ENCODE measurements at places on chromosomes 1 and 21.

DNA sequence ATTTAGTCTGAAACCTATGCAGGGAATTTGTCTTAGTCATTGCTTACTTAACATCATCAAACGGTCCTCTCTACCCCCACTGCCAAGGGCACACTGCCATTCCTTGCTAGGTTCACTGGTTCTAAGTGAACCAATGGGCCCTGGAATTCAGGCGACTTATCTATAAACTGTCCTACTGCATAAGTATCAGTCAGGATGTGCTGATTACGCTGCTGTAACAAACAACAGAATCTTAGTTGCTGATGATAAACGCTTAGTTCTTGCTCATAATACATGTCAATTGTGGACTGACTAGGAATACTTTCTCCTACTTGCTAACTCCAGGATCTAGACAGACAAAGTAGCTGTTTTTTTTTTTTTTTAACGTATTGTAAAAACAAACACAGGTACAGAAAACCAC is 136.1 kb downstream of the PRDM2 start:
- no peak overlapping the region for H3K4me3 ChIP-seq
- no peaks in the 10 kb centered on the region for H3K4me1 ChIP-seq
- H3K27me3 ChIP-seq: no peaks in the 10 kb centered on the region
- H3K36me3 ChIP-seq: no peaks in the 10 kb centered on the region

DNA sequence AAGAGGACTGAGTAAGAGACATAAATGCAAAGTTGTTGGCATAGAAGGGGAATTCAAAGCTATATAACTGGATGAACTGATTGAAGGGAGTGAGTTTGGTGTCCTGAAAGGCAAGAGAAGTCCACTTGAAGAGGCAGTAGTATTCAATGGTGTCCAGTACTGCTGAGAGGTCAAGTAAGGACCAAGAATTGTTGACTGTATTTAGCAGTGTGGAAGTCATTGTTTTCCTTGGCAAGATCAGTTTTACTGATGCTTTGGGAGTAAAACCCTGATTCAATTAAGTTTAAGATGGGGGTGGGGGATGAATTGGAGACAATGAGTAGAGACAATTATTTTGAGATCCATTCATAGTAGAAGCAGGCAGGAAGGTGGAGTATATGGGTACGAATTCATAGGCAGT is 5.8 kb upstream of the LRRC8D start:
- H3K4me3 ChIP-seq: no peak overlapping the region
- H3K4me1 ChIP-seq: peaks cover 6% of the 10 kb centered on the region
- H3K27ac ChIP-seq: no peak overlapping the region
- no peak for DNase-seq
- H3K36me3 ChIP-seq: no peaks in the 10 kb centered on the region

DNA sequence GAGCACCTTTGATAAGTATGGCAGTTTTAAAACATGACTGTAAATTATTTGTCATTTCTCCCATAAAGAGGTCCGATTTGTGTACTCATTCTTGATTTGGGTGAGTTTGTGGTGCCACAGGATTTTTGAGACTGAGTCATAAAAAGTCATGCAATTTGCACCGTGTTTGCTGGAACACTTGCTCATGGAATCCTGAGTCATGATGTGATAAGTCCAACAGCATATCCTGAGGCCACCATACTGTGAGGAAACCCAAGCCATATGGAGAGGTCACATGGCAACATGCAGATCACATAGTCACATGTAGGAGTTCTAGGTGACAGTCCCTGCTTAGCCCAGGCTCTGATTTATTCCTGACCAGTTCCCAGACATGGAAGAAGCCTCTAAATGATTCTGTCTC is 40.8 kb upstream of the PRRX1 start:
- H3K27me3 ChIP-seq: no peaks in the 10 kb centered on the region
- DNase-seq: no peak
- H3K4me3 ChIP-seq: no peak overlapping the region
- H3K4me1 ChIP-seq: no peaks in the 10 kb centered on the region
- H3K27ac ChIP-seq: no peak overlapping the region

GRCh38 chr1:231233735-231234417 is 7.1 kb upstream of the GNPAT start:
- no peak overlapping the region for H3K27ac ChIP-seq
- peaks cover 23% of the 10 kb centered on the region for H3K36me3 ChIP-seq
- H3K4me1 ChIP-seq: peaks cover 33% of the 10 kb centered on the region
- no peak for DNase-seq

- H3K4me1 ChIP-seq: no peaks in the 10 kb centered on the region
- DNase-seq: no peak
- no peak overlapping the region for H3K4me3 ChIP-seq
- H3K27me3 ChIP-seq: no peaks in the 10 kb centered on the region
- H3K36me3 ChIP-seq: no peaks in the 10 kb centered on the region
- no peak overlapping the region for H3K27ac ChIP-seq
Measured at GRCh38 chr1:247475793-247476192, 17.9 kb upstream of the OR2B11 start.

DNA sequence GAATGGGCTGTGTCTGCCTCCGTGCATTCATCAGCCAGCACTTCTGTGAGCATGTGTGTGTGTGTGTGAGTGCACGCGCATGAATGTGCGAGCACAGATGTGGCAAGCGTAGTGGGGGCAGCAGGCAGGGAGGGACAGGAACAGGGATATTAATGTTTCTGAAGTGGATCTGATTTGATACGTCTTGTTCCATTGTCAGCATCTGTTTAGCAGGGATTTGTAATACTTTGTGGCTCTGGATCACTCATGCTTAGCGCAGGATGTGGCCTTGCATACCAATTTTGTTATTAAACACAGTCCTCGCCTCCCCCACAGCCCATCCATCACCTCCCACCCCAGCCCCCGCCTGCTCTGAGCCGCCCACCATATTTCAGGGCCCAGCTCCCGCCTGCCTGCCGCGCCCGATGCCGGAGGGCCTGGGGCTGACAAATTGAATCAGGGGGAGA is 52.4 kb downstream of the TMEM53 start:
- H3K36me3 ChIP-seq: no peaks in the 10 kb centered on the region
- DNase-seq: no peak
- H3K27me3 ChIP-seq: no peaks in the 10 kb centered on the region
- no peak overlapping the region for H3K4me3 ChIP-seq
- no peak overlapping the region for H3K27ac ChIP-seq
- H3K4me1 ChIP-seq: no peaks in the 10 kb centered on the region

DNA sequence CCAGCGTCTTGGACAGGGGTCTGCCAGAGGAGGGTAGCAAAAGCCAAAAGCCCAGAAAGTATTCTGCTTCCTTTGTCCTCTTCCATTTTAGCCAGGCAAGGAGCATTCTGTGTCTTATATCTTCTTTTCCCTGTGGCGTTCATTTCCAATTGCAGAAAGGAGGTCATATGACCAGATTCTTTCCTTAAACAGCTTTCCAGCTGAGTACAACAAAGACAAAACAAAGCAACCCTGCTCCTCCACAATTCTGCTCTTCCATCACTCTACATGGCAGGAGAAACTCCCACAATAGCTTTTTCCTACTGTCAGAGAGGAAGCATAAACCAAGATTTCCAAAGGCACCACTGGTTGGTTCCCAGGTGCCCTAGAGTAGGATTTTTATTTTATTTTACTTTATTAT is 19.7 kb downstream of the ENSA start:
- H3K4me1 ChIP-seq: peaks cover 45% of the 10 kb centered on the region
- H3K27me3 ChIP-seq: no peaks in the 10 kb centered on the region
- H3K27ac ChIP-seq: peak overlapping the region; percentile 44
- no peak overlapping the region for H3K4me3 ChIP-seq

DNA sequence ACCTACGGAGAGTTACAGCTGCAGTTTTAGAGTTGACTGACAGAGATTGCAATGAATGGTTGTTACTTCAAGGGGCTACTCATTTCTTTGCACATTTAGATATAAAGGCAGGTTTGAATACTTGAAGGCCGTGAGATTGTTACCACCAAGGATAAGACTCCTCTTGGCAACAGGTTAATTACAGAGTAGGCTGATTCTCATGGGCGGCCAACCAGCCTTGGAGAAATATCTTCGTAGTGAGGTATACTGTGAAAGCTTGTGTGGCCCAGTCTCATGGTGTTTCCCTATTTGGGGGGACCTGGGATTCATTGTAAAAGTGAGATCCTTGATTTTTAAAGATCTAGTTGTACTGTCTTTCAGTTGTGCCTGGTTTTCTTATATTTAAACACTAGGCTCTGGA is 103.2 kb upstream of the OLFM3 start:
- no peaks in the 10 kb centered on the region for H3K27me3 ChIP-seq
- H3K4me1 ChIP-seq: no peaks in the 10 kb centered on the region
- H3K4me3 ChIP-seq: no peak overlapping the region
- H3K27ac ChIP-seq: no peak overlapping the region
- H3K36me3 ChIP-seq: no peaks in the 10 kb centered on the region

GRCh38 chr1:185534801-185535200 is 199.4 kb upstream of the HMCN1 start:
- no peak overlapping the region for H3K27ac ChIP-seq
- H3K36me3 ChIP-seq: no peaks in the 10 kb centered on the region
- H3K4me3 ChIP-seq: no peak overlapping the region
- DNase-seq: no peak
- H3K27me3 ChIP-seq: no peaks in the 10 kb centered on the region
- H3K4me1 ChIP-seq: no peaks in the 10 kb centered on the region

- no peak overlapping the region for H3K4me3 ChIP-seq
- H3K27ac ChIP-seq: no peak overlapping the region
- no peaks in the 10 kb centered on the region for H3K36me3 ChIP-seq
- H3K27me3 ChIP-seq: no peaks in the 10 kb centered on the region
- no peak for DNase-seq
Measured at GRCh38 chr1:225772848-225773247, 4.8 kb upstream of the SRP9 start.

GRCh38 chr1:201460814-201461644 is 8.0 kb downstream of the PHLDA3 start:
- no peaks in the 10 kb centered on the region for H3K4me1 ChIP-seq
- H3K27ac ChIP-seq: no peak overlapping the region
- H3K27me3 ChIP-seq: no peaks in the 10 kb centered on the region
- DNase-seq: no peak
- no peaks in the 10 kb centered on the region for H3K36me3 ChIP-seq

GRCh38 chr1:212021563-212021962 is 13.8 kb downstream of the INTS7 start:
- H3K4me1 ChIP-seq: no peaks in the 10 kb centered on the region
- no peak for DNase-seq
- H3K27me3 ChIP-seq: no peaks in the 10 kb centered on the region
- no peak overlapping the region for H3K27ac ChIP-seq

- no peaks in the 10 kb centered on the region for H3K36me3 ChIP-seq
- H3K4me1 ChIP-seq: no peaks in the 10 kb centered on the region
- H3K27me3 ChIP-seq: no peaks in the 10 kb centered on the region
- H3K4me3 ChIP-seq: no peak overlapping the region
Measured at GRCh38 chr1:3690282-3691065, 38.2 kb downstream of the TP73 start.

- H3K36me3 ChIP-seq: no peaks in the 10 kb centered on the region
- no peak for DNase-seq
- H3K27me3 ChIP-seq: no peaks in the 10 kb centered on the region
- no peak overlapping the region for H3K4me3 ChIP-seq
- H3K4me1 ChIP-seq: no peaks in the 10 kb centered on the region
Measured at GRCh38 chr1:22729912-22730311, 19.3 kb downstream of the EPHB2 start.

- no peak for DNase-seq
- no peak overlapping the region for H3K4me3 ChIP-seq
- H3K27ac ChIP-seq: no peak overlapping the region
- H3K36me3 ChIP-seq: no peaks in the 10 kb centered on the region
- no peaks in the 10 kb centered on the region for H3K4me1 ChIP-seq
- no peaks in the 10 kb centered on the region for H3K27me3 ChIP-seq
Measured at GRCh38 chr1:34398916-34399275, 222.2 kb downstream of the C1orf94 start.

- no peak overlapping the region for H3K27ac ChIP-seq
- no peaks in the 10 kb centered on the region for H3K27me3 ChIP-seq
- no peak overlapping the region for H3K4me3 ChIP-seq
- no peak for DNase-seq
- H3K36me3 ChIP-seq: no peaks in the 10 kb centered on the region
Measured at GRCh38 chr1:19815801-19816736, 986 bp upstream of the RNF186 start.

- H3K4me3 ChIP-seq: no peak overlapping the region
- no peak overlapping the region for H3K27ac ChIP-seq
- H3K4me1 ChIP-seq: peaks cover 4% of the 10 kb centered on the region
- no peaks in the 10 kb centered on the region for H3K27me3 ChIP-seq
Measured at GRCh38 chr1:201054091-201054543, 30.6 kb upstream of the KIF21B start.

- no peak for DNase-seq
- peaks cover 83% of the 10 kb centered on the region for H3K36me3 ChIP-seq
- H3K4me1 ChIP-seq: peaks cover 59% of the 10 kb centered on the region
- no peaks in the 10 kb centered on the region for H3K27me3 ChIP-seq
- H3K4me3 ChIP-seq: no peak overlapping the region
Measured at GRCh38 chr1:92839442-92839841, 7.6 kb downstream of the RPL5 start.

- no peak overlapping the region for H3K4me3 ChIP-seq
- no peaks in the 10 kb centered on the region for H3K27me3 ChIP-seq
- H3K27ac ChIP-seq: no peak overlapping the region
- H3K4me1 ChIP-seq: peaks cover 1% of the 10 kb centered on the region
- no peak for DNase-seq
- no peaks in the 10 kb centered on the region for H3K36me3 ChIP-seq
Measured at GRCh38 chr1:207890136-207890738, 20.7 kb downstream of the CD34 start.

DNA sequence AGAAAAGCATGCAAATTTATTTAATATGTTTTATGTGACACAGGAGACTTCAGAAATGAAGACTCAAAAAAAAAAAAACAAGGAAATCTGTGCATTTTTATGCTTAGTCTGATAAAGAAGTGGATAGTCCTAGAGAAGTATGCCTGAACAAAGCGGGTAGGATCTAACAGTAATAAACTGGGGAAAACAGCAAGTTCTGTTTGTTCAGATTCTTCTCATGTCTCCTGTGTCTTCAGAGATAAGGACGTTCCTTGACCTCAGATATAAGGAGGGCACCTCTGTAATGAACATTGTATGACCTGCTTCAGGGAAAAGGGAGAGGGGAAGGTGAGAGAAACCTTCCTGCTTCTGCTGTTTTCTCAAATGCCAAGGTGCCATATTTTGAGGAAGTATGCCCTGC is 67.7 kb upstream of the TNFSF18 start:
- H3K4me3 ChIP-seq: no peak overlapping the region
- H3K4me1 ChIP-seq: no peaks in the 10 kb centered on the region
- H3K27ac ChIP-seq: no peak overlapping the region

DNA sequence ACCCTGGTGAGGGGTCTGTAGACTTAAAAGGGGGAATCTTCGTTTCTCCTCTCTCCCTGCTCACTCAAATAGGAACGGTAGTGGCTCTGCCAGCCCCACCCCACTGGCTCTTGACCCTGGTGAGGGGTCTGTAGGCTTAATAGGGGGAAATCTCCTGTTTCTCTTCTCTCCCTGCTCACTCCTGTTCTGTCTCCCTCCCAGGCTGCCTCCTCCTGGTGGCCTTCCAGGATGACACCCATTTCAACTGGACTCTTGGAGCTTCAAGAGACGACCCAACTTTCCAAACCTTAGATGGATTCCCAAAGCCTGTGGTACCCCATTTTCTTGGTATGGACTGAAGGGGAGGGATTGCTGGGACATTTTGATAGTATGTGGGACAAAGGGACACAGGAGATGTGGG is 1.4 kb upstream of the EPHB2 start:
- no peak overlapping the region for H3K27ac ChIP-seq
- no peak overlapping the region for H3K4me3 ChIP-seq
- peaks cover 9% of the 10 kb centered on the region for H3K4me1 ChIP-seq
- no peaks in the 10 kb centered on the region for H3K36me3 ChIP-seq
